Left cardiac atrium (tissue), 4 donors: ENCODE measurements at places on chromosomes 6 and 20.

GRCh38 chr20:2537101-2537500 is 728 bp downstream of the TMC2 start:
- no peak for DNase-seq

- no peak for DNase-seq
Observed at GRCh38 chr20:12269579-12269978, 351.9 kb downstream of the BTBD3 start.

- DNase-seq: no peak
Observed at GRCh38 chr6:18328070-18328469, 59.1 kb upstream of the RNF144B start.

DNA sequence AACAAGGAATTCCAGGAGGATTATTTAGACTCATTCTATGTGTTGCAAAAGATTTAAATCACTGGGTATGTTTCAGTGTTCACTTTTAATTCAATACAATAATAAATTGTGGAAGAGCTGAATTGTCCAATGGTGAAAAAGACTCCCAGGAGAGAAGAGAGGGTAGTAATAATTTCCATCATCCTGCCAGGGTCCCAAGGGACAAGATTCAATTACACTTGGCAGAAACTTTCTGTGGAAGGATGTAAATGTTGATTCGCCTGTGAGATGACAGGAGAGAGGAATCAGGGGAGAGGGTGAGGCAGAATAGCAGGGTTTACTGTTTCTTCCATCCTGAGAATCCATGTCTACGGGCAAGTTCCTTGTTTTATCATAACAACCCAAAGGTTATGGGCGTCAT is 342.7 kb downstream of the ESR1 start:
- DNase-seq: no peak

- DNase-seq: no peak
Observed at GRCh38 chr6:13011612-13012146, 295.1 kb downstream of the PHACTR1 start.

DNA sequence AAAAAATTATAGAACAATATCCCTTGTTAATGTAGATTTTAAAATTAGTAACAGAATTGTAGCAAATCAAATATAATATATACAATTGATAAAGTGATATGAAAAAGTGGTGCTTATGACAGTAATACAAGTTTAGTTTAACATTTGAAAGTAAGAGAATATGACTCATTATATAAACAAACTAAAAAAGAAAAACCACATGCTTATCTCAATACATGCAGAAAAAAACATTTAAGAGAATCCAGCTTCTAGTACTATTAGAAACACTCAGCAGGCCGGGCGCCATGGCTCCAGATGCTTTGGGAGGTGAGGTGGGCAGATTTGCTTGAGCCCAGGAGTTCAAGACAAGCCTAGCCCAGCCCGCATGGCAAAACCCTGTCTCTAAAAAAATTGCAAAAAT is 60.7 kb upstream of the LAMA2 start:
- peak; percentile 29 for DNase-seq
